ENCODE measurements at places on chromosomes 12 and 14. TPM values are rescaled to one million over a fixed set of nuclear protein-coding genes. Genes with fewer than 3 reads are reported as not detected.

- H3K36me3 ChIP-seq: no peaks in the 10 kb centered on the region
- H3K4me3 ChIP-seq: no peak overlapping the region
- no peak overlapping the region for H3K27ac ChIP-seq
- DNase-seq: no peak
- no peaks in the 10 kb centered on the region for H3K27me3 ChIP-seq
- no peaks in the 10 kb centered on the region for H3K4me1 ChIP-seq
Observed at GRCh38 chr12:104763168-104763805, 194.8 kb downstream of the SLC41A2 start.

Gene SCNN1A
- total RNA-seq: 62.5 TPM

GRCh38 chr12:97292588-97292987, 170.0 kb upstream of the RMST start:
- H3K36me3 ChIP-seq: no peaks in the 10 kb centered on the region
- no peak overlapping the region for H3K4me3 ChIP-seq
- no peak for DNase-seq
- no peak overlapping the region for H3K27ac ChIP-seq
- H3K27me3 ChIP-seq: no peaks in the 10 kb centered on the region

Gene SERPINA9
- not detected for total RNA-seq

DNA sequence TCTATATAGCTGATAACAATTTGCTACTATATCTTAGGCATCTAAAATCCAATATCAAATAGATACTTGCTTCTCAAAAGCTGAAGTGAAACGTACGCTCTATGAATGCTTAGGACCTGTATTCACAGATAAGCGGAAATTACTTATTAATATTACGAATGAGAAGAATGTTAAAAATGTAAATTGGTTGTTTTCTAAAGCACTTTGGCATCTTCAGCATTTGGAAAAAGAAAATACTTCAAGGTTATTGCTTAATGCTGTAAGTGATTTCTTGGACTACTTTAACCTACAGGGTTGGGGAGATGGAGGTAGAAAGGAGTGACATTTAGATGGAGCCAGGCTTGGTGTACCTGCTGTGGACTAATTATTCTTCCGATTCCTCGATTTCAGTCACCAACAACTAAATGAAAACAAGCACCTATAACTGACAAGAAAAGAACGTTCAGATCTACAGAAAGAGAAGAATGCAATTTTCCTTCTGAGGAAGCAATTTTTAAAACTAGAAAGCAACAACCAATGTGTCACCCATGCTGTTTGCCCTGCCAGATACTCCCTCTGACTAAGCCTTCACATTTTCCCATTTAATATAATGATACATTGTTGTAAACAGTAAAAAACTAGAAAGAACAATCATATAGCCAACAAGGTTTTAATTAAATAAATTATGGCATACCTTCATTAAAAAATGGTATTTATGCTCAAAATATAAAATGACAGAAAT, 49.3 kb downstream of the SLC25A21 start:
- H3K27me3 ChIP-seq: no peaks in the 10 kb centered on the region
- no peak overlapping the region for H3K27ac ChIP-seq
- no peak for DNase-seq
- H3K4me3 ChIP-seq: no peak overlapping the region
- no peaks in the 10 kb centered on the region for H3K36me3 ChIP-seq

DNA sequence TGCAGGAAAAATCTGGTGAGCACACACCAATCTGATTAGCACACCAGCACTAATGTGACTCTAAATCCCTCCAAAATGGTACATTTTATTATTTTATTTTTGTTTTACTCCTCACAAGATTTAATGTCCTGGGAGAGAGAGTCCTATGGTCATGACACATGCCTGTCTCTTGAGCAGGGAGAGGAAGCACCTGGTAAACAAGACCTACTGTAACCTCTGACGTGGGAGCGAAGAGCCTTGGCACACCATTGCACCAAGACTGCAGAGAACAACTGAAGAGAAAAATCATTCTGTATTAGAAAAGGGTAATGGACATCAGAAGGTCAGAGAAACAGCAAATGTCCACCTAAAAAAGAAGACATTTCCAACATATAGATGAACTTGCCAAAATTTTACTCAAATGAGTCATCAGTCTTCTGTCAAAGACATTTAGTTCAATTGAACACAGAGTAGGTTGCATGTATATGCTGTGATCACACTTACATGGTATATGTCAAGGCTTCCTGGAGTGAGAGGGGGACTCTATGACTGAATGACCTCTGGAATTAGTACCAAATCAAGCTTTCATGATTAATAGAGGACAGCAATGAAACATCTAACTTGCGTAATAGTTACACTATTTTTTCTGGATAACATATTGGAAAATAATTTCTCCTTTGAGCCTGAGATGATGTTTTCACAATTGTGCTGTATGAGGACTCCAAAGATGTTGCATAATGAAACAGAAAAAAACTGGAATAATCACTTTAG, 186.9 kb upstream of the FLRT2 start:
- H3K36me3 ChIP-seq: no peaks in the 10 kb centered on the region
- H3K4me1 ChIP-seq: no peaks in the 10 kb centered on the region
- H3K27me3 ChIP-seq: no peaks in the 10 kb centered on the region
- no peak for DNase-seq
- H3K4me3 ChIP-seq: no peak overlapping the region

DNA sequence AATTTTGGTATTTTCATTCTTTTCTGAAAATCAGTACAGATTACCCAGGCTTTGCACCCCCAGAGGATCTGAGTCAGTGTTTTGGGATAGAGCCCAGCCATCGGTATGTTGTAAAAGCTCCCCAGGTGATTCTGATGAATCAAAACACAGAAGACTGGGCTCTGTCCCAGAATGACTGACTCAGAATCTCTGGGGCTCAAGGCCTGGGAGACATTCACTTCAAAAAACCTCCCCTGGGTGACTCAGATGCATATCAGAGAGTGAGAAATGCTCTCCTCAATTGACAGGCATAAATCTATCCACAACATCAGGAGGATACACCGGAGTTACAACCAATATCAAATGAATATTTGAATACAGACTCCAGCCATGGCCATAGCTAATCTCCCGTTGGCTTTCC, 32.6 kb downstream of the SLC35F4 start:
- no peaks in the 10 kb centered on the region for H3K4me1 ChIP-seq
- no peak overlapping the region for H3K4me3 ChIP-seq
- H3K36me3 ChIP-seq: no peaks in the 10 kb centered on the region
- no peaks in the 10 kb centered on the region for H3K27me3 ChIP-seq
- H3K27ac ChIP-seq: no peak overlapping the region

- no peaks in the 10 kb centered on the region for H3K4me1 ChIP-seq
- no peak for DNase-seq
- H3K36me3 ChIP-seq: no peaks in the 10 kb centered on the region
- no peaks in the 10 kb centered on the region for H3K27me3 ChIP-seq
Observed at GRCh38 chr12:10102322-10102721, 3.5 kb upstream of the CLEC1A start.

GRCh38 chr14:106619606-106620005, 1093.2 kb downstream of the TMEM121 start:
- H3K27ac ChIP-seq: no peak overlapping the region
- H3K4me1 ChIP-seq: no peaks in the 10 kb centered on the region
- H3K36me3 ChIP-seq: no peaks in the 10 kb centered on the region
- H3K4me3 ChIP-seq: no peak overlapping the region

GRCh38 chr14:85402569-85403162, 127.3 kb upstream of the FLRT2 start:
- no peaks in the 10 kb centered on the region for H3K27me3 ChIP-seq
- no peak for DNase-seq
- H3K27ac ChIP-seq: peak overlapping the region; percentile 37
- H3K4me3 ChIP-seq: no peak overlapping the region
- no peaks in the 10 kb centered on the region for H3K36me3 ChIP-seq

GRCh38 chr12:123931686-123932321, 40.8 kb downstream of the CCDC92 start:
- H3K27me3 ChIP-seq: no peaks in the 10 kb centered on the region
- H3K4me1 ChIP-seq: no peaks in the 10 kb centered on the region
- no peak overlapping the region for H3K27ac ChIP-seq
- no peak for DNase-seq

DNA sequence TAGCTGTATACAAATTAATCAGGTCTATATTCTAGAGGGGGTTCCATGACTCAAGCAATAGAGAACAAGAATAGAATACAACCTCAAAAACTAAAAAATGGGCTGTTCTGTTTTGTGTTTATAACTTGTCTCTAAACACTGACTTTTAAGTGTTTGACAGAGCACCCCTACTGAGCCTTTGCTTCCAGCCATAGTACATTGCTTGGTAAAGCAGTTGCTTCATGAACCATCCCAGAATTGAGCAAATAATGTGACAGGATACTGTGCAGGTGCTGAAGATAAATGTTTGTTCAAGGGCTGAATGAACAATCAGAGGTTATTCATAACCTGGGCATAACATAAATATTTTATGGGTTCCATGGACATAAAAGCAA, 11.5 kb downstream of the SPTSSA start:
- no peak overlapping the region for H3K27ac ChIP-seq
- no peaks in the 10 kb centered on the region for H3K27me3 ChIP-seq
- no peak for DNase-seq
- no peaks in the 10 kb centered on the region for H3K36me3 ChIP-seq
- H3K4me3 ChIP-seq: no peak overlapping the region

Gene RD3L
- not detected for total RNA-seq

Gene NAV3
- total RNA-seq: 6.6 TPM

Gene ENDOU
- not detected for total RNA-seq

GRCh38 chr12:48296586-48297282, 54.0 kb downstream of the ZNF641 start:
- H3K27me3 ChIP-seq: no peaks in the 10 kb centered on the region
- no peaks in the 10 kb centered on the region for H3K36me3 ChIP-seq
- H3K4me1 ChIP-seq: peaks cover 11% of the 10 kb centered on the region
- H3K27ac ChIP-seq: no peak overlapping the region
- DNase-seq: peak; percentile 92
- peak overlapping the region; percentile 10 for H3K4me3 ChIP-seq

DNA sequence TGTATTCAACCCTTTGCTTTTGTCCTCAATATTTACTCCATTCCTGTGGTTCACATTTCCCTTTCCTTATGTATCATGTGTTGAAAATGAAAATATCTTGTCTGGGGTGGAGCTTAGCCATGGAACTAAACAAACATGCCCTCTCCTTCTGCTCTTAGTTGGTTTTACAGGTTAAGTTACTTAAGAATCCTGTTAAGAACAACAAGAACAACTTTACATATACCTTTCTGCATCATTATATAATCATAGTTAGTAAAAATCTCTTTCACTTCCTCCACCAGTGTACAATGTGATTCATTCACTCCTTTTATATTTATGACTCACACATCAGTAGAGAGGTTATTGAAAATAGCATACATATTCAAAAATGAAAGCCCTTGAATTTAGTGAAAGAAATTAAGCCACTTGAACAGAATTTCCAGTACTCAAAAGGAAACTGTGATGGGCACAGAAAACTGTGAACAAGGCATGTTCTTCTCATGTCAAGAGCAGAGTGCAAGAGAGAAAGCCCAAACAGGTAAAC, 307.7 kb downstream of the CCDC91 start:
- peaks cover 18% of the 10 kb centered on the region for H3K4me1 ChIP-seq
- H3K27me3 ChIP-seq: no peaks in the 10 kb centered on the region
- no peak for DNase-seq
- peak overlapping the region; percentile 20 for H3K27ac ChIP-seq
- no peak overlapping the region for H3K4me3 ChIP-seq

DNA sequence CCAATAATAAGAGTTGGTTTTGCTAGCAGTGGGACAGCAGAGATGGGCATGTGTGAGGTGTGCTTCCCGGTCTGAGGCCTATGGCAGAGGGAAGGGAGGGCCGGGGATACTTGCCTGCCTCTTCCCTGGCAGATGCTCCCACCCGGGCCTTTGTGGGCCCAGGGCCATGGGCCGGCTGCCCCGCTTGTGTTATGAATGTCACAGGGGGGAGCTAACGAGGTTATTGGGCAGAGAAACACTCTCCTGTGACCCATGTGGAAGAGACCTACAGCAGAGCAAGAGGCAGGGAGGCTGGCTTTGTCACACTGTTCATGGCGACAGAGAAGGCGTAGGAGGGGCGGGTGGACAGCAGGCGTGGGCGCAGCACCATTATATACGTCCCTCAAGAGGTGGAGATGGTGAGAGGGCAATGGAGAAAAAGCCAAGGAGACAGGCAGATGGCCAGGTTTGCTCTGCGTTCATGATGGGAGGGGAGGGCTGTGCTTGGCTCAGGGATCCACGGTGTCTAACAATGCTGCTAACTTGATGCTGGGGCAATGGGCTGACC, 13.3 kb downstream of the CCND2 start:
- no peak for DNase-seq
- H3K4me1 ChIP-seq: peaks cover 4% of the 10 kb centered on the region
- H3K27ac ChIP-seq: no peak overlapping the region
- H3K4me3 ChIP-seq: no peak overlapping the region
- no peaks in the 10 kb centered on the region for H3K36me3 ChIP-seq

GRCh38 chr12:84791444-84791843, 121.2 kb downstream of the SLC6A15 start:
- no peaks in the 10 kb centered on the region for H3K36me3 ChIP-seq
- DNase-seq: no peak
- H3K27ac ChIP-seq: no peak overlapping the region
- no peaks in the 10 kb centered on the region for H3K27me3 ChIP-seq
- H3K4me1 ChIP-seq: no peaks in the 10 kb centered on the region

Gene RNASE1
- 772 TPM for total RNA-seq

GRCh38 chr12:52704464-52704863, 1.1 kb upstream of the KRT77 start:
- no peak overlapping the region for H3K27ac ChIP-seq
- peaks cover 10% of the 10 kb centered on the region for H3K4me1 ChIP-seq
- no peaks in the 10 kb centered on the region for H3K27me3 ChIP-seq
- DNase-seq: no peak
- H3K36me3 ChIP-seq: no peaks in the 10 kb centered on the region

DNA sequence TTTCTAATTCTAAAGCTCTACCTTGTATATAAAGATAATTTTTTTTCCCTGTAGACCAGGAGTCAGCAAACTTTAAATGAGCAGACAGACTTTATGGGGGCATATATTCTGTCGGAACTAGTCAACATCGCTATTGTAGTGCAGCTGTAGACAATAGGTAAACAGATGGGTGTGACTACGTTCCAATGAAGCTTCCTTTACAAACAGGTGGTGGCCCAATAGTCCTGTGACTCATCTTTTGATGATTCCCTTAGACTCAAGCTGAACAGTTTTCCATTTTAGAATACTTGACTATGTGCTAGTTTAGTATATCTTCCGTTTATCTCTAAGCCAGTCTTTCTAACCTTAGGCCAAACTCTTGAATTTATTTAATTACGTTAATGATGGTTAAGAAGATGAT, 16.3 kb downstream of the MUCL1 start:
- no peaks in the 10 kb centered on the region for H3K4me1 ChIP-seq
- no peaks in the 10 kb centered on the region for H3K36me3 ChIP-seq
- DNase-seq: no peak
- no peak overlapping the region for H3K4me3 ChIP-seq

Gene ANG
- 24.1 TPM for total RNA-seq

GRCh38 chr14:69685716-69686115, 74.3 kb downstream of the SUSD6 start:
- no peaks in the 10 kb centered on the region for H3K27me3 ChIP-seq
- H3K4me3 ChIP-seq: no peak overlapping the region
- H3K4me1 ChIP-seq: peaks cover 43% of the 10 kb centered on the region
- peak overlapping the region; percentile 35 for H3K27ac ChIP-seq
- peak; percentile 90 for DNase-seq

- H3K4me1 ChIP-seq: no peaks in the 10 kb centered on the region
- no peak overlapping the region for H3K4me3 ChIP-seq
- no peaks in the 10 kb centered on the region for H3K27me3 ChIP-seq
Observed at GRCh38 chr12:113366827-113367226, 8.4 kb downstream of the PLBD2 start.

GRCh38 chr14:38211255-38211735, 3.6 kb downstream of the SSTR1 start:
- no peaks in the 10 kb centered on the region for H3K27me3 ChIP-seq
- no peak overlapping the region for H3K27ac ChIP-seq
- H3K4me1 ChIP-seq: peaks cover 49% of the 10 kb centered on the region

- H3K27ac ChIP-seq: no peak overlapping the region
- no peaks in the 10 kb centered on the region for H3K27me3 ChIP-seq
- H3K36me3 ChIP-seq: no peaks in the 10 kb centered on the region
- no peaks in the 10 kb centered on the region for H3K4me1 ChIP-seq
Observed at GRCh38 chr12:75658901-75659823, 147.8 kb upstream of the KRR1 start.
